Breast epithelium (tissue), 4 donors: ENCODE measurements at places on chromosomes 12 and 14.

- no peak for DNase-seq
Measured at GRCh38 chr14:53226553-53226952, 73.4 kb upstream of the DDHD1 start.

DNA sequence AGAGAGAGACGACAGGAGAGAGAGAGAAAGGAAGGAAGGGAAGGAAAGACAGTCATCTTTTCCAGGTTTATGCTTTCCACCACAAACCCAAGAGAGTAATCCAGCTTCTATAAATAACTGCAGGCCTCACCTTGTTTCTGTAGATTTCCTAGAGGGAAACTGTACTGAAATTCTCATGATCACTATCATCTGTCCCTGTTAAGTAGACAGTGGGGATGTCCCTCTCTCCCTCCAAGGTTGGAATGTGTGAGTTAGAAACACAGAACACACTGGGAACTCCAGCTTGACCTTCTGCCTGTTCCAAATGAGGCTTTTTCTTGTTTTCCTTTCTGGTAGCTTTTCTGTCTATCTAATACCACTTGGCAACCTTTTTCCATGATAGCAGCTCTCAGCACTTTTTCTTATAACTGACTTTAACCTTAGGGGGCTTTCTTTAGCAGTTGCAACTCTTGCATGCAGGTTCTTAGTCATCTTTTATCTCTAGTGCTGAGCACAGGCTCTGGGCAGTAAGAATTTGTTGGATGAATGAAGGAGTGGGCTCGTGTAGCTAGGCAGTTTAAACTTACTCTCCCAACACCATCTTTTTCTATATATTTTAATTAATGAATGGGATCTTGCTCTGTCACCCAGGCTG, 22.8 kb upstream of the FBXO33 start:
- DNase-seq = no peak

GRCh38 chr12:111181143-111181726, 187.7 kb downstream of the PHETA1 start:
- DNase-seq = peak; percentile 17

GRCh38 chr14:61461808-61462275, 140.5 kb downstream of the PRKCH start:
- DNase-seq = no peak

- DNase-seq = no peak
Measured at GRCh38 chr12:4817880-4818279, 91.8 kb upstream of the KCNA1 start.

DNA sequence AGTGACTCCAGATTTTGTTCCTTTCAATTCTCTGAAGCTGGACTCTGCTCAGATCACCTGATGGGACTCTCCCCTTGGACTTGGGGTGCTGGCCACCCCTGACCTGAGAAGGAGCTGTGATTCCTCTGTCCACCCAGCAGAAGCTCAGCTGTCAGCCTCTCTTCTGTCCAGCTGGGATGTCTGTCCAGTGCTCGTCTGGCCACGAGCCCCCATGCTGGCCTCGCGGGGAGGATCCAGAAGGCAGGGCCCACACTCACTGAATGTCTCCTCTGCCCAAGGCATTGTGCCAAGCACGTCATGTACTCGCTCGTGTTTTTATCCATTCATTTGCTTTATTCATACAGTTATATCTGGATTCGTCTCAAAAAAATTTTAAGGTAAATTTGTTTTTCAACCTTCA, 14.2 kb upstream of the SLC24A4 start:
- DNase-seq = no peak

GRCh38 chr12:128361400-128361995, 94.5 kb downstream of the TMEM132C start:
- DNase-seq = no peak
